ENCODE measurements at places on chromosomes 7 and 10.

DNA sequence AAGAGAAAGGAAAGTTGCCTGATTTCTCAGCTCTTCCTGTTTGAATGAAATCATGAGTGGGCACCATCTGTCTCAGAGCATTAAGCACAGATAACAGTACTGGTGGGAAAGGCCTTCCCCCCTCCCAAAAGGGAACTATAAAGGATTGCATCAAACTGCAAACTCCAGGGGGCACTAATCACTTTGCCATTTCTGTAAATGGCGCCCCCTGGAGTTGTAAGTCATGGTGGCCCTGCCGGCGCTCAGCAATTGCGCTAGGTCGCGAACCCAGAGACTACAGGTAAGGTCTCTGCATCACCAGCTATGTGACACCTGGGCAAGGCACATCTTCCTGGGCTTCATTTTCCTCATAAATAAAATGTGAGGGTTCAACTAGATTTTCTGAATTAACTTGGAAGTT lies 11.1 kb downstream of the LRRC4 start:
- DNase-seq = no peak

DNA sequence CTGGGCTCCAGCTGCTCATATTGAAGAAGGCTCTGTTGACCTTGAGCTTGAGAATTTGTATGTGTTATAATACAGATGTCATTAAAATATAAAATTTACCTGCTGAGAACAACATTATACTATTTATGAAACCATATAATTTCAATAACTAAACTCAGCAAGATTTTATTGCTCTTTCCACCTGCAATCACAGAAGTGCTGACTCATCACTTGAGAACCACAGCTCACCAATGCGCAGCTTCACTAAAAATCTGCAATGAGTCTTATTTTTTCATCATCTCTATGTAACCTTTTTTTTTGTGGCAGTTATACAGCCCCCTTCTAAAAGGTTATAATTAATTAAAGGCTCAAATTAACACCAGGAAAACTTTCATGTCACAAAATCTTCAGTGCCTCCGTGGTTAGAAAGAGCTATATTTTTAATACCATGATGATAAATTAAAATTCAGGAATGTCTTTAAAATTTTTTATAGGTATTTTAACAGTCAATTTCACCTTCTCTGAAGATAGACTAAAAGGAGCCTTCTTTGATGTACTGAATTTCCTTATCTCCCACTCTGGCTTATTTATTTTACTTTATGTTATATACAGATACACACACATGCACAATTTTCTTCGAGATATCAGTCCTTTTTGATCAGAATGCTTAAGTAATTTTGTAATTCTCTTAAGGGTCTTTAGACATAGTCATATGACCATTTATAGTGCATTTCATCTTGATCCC lies 102.7 kb downstream of the EVX1 start:
- no peak for DNase-seq

DNA sequence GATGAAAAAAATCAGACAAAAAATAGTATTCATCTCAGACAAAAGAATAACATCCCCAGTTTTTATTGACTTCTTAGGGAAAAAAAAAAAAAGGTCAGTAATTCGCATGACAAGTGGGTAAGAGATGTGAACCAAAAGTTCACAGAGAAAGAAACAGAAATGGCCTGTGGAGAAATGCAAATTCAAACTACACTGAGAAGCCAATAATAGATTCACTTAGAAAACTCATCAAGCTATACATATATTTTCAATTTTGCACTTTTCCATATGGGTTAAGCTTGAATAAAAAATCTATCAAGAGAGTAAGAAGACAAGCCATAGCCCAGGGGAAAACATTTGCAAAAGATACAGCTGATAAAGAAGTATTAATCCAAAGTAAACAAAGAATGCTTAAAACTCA lies 28.0 kb downstream of the HERC4 start:
- no peak for DNase-seq

- DNase-seq = no peak
Observed at GRCh38 chr10:24465891-24466818, 257.2 kb downstream of the KIAA1217 start.

DNA sequence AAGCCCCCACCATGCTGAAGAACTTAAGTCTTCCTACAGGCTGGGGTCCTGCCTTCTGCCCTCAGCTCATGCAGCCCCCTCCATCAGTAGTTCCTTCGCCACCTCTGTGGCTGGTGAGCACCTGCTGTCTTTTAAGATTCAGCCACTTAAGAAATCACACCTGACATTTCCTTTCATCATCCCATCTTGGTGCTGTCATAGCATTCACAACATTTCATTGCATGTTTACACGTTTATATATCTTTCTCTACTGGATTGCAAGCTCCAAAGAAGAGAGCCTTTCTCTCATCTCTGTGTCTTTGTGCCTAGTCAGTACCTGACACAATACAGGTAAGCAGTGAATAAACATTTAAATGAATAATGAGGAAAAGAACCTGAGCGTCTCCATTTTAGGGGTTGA lies 38.3 kb downstream of the SND1 start:
- DNase-seq = no peak

DNA sequence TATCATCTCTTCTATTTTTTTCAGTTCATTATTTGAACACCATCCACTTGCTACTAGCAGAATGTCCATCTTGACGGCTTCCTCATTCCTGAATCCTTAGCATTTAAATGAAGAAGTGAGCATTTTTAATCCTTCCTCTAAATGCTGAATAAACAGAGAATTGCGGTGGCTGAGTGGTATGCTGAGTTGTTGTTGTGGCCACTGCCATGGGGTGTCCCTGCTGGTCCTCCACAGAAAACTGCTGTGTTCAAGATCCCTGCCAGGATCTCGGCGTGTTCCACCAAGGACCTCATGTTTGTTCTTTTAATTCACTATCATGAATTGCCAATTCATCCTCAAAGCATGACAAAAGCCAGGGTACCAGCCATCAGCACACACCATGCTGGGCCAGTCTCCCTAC lies 48.9 kb upstream of the HABP2 start:
- DNase-seq = no peak

GRCh38 chr10:31081937-31082840 lies 50.5 kb upstream of the ZNF438 start:
- DNase-seq = no peak

DNA sequence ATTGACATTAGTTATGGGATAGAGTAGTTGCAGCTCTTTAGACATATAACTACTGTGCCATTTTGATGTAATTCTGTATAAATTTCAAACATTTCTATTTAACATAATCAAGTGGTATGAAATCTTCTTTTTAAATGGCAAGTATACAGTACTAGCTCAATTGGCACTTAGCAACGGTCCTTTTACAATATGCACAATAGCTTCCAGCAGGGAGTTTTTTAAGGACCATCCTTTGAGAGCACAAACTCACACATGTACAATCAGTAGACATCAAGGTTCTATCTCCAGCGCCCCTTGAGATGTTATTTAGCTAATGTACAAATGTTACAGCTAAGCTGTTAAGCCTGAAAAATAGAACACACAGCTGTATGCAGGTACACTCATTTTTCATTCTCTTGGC lies 480.7 kb downstream of the TFEC start:
- DNase-seq = no peak

- no peak for DNase-seq
Observed at GRCh38 chr10:37821237-37821636, 36.2 kb downstream of the ZNF248 start.

- no peak for DNase-seq
Observed at GRCh38 chr7:48416327-48416908, 245.2 kb downstream of the ABCA13 start.

DNA sequence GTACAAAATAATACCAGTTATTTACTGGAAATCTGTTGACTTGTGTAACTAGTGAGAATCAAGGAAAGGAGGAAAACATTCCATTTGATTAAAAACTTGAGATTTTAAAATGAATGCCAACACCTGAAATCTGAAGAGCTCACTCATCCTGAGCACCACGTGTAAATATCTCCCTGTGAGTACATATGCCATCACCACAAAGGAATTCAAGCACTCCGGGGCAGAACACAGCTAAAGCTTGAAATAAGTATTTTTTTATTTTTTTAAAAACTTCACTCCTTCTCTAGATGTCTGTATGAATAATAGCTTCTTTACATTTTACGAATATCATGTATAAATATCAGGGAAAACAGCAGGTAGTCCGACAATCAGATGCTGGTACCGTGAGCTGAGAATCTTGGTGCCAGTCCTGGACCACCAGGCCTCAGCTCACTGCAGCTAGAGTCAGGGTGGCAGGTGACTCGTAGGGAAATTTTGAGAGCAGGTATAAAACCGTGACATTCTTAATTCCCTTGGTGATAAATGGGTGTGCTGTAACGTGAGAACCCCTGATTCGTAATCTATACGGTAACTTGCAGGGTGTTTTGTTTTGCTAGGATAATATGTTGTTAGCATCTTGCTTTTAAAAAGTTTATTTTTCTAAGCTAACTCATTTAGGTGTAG lies 12.7 kb downstream of the LMTK2 start:
- DNase-seq = no peak
